CD4-positive, alpha-beta memory T cell (primary cell): ENCODE measurements at places on chromosomes 13 and 19.

DNA sequence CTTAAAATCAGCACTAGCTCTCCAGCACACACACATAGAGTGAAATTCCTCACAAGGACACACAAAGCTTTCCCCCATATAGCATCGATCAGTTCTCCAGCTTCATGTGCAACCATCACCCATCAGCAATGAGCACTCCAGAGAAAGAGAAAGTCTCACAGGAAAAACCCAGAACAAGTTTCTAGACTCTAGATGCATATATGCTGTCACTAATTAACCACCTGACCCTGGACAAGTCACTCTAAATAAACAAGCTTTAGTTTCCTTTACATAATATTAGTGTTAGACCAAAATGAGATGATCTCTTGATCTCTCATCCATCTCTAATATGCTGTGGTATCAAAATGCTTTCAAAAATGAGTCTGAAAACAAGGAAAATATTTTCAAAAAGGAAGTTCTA lies 81.2 kb downstream of the TBC1D4 start:
- DNase-seq: no peak

GRCh38 chr13:32476021-32476731 lies 48.2 kb upstream of the N4BP2L1 start:
- DNase-seq: no peak

GRCh38 chr13:32036757-32037156 lies 5.2 kb downstream of the FRY start:
- DNase-seq: no peak

DNA sequence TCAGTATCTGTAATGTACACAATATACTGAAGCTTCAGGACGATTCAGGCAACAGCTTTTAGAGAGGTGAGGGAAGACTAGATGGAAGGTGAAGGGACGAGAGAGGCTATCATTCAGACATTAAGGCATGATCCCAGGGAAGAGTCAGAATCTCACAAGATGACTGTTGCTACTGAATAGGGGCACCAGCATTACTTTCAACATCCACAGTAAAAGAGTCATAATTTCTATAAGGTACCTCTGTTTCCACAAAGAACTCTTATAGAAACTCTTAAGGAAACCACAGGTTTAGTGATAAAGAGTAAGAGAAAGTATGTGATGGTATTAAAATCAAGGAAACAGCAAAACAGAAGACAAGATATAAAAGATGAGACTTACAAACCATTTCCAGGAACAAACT lies 23.0 kb downstream of the LCP1 start:
- no peak for DNase-seq

- DNase-seq: no peak
Observed at GRCh38 chr13:44340508-44340907, 33.1 kb upstream of the SERP2 start.

DNA sequence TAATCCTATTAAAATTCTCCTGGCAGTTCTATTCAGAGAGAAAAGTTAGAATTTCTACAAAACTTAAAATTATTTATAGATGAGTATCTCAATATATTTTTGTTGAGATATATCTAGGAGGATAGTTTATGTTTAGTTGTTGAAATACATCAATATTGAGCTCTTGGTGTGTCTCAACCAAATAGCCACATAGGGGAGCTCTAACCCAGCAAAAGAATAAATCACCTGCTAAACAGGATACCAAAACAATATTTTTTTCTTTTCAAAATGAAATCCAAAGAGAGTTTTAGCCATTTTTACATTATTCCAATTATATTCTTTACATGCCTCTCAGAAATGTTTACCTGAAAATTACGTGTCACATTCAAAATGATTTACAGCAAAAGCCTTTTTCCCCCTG lies 954.7 kb downstream of the SLITRK6 start:
- DNase-seq: no peak
